ENCODE measurements at places on chromosomes 3 and 15.

DNA sequence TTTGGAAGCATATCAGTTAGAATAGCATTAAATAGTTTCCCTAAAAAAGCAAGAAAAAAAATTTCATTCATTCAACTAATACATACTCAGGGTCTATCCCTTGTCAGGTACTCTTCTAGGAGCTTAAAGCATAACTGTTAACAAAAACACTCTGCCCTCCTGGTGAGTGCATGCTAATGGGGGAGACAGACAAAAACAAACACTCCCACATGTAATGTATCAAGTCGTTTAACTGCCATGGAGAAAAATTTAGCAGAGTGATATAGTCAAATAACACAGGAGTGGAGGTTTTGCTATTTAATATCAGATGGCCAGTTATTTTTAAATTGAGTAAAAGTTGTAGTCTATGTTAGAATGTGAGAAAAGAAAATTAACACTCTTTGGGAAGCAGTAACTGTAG is 254.5 kb upstream of the RARB start:
- no peaks in the 10 kb centered on the region for H3K27me3 ChIP-seq
- no peak overlapping the region for H3K4me3 ChIP-seq
- H3K36me3 ChIP-seq: no peaks in the 10 kb centered on the region
- DNase-seq: no peak
- H3K27ac ChIP-seq: no peak overlapping the region

GRCh38 chr15:85004550-85004949 is 22.9 kb downstream of the PDE8A start:
- no peak overlapping the region for H3K4me3 ChIP-seq
- peaks cover 26% of the 10 kb centered on the region for H3K4me1 ChIP-seq
- no peak for DNase-seq
- no peaks in the 10 kb centered on the region for H3K36me3 ChIP-seq
- H3K27me3 ChIP-seq: no peaks in the 10 kb centered on the region

- no peaks in the 10 kb centered on the region for H3K36me3 ChIP-seq
- DNase-seq: no peak
- no peak overlapping the region for H3K4me3 ChIP-seq
- H3K4me1 ChIP-seq: peaks cover 61% of the 10 kb centered on the region
Observed at GRCh38 chr15:31461375-31461774, 134.7 kb downstream of the KLF13 start.

- peaks cover 18% of the 10 kb centered on the region for H3K4me1 ChIP-seq
- peak overlapping the region; percentile 87 for H3K27ac ChIP-seq
- H3K36me3 ChIP-seq: peaks cover 6% of the 10 kb centered on the region
- no peaks in the 10 kb centered on the region for H3K27me3 ChIP-seq
- no peak for DNase-seq
Observed at GRCh38 chr3:20096135-20096685, 56.0 kb downstream of the KAT2B start.

- no peaks in the 10 kb centered on the region for H3K36me3 ChIP-seq
- peaks cover 6% of the 10 kb centered on the region for H3K4me1 ChIP-seq
- H3K27me3 ChIP-seq: peaks cover 54% of the 10 kb centered on the region
- no peak overlapping the region for H3K27ac ChIP-seq
- no peak overlapping the region for H3K4me3 ChIP-seq
Observed at GRCh38 chr3:12120374-12121140, 38.2 kb downstream of the TIMP4 start.

- H3K27ac ChIP-seq: no peak overlapping the region
- no peaks in the 10 kb centered on the region for H3K27me3 ChIP-seq
Observed at GRCh38 chr3:152122851-152123250, 145.9 kb upstream of the MBNL1 start.

DNA sequence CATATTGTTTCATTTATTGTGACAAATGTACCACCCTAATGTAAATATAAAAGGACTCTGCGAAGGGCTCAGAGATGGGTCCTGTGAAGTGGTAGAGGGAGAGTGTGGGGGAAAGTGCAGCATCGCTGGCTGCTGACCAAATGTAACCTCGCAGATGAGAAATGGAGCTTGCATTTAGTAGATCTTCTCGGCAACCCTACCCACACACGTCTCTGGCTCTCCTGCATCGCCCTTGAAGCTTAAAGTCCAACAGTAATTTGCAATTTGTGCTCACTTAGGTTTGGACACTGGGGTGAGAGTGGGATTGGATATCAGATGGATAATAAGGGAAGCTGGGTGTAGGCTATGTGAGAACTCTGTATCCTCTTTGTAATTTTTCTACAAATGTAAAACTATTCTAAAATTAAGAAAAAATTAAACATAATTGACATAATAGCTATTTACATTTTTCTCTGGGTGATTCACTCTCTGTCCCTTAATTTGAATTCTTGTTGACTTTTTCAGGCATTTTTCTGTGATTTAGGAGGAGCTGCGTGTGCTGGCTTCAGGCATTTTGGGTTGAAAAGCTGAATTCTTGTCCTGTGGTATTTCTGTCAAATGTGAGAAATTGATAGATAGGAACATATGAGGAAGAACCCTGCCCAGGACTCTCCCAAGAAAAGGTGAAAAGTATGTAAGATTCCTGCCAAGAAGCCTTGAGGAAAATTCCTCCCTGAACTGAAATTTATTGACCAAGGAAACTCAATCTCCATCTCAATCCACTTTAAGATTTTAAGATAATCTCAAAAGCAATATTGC is 524.7 kb upstream of the MCTP2 start:
- H3K4me1 ChIP-seq: no peaks in the 10 kb centered on the region
- DNase-seq: no peak
- no peaks in the 10 kb centered on the region for H3K27me3 ChIP-seq
- no peaks in the 10 kb centered on the region for H3K36me3 ChIP-seq

GRCh38 chr15:77009646-77010311 is 14.9 kb downstream of the PSTPIP1 start:
- H3K4me1 ChIP-seq: peaks cover 83% of the 10 kb centered on the region
- DNase-seq: no peak
- H3K36me3 ChIP-seq: peaks cover 11% of the 10 kb centered on the region
- H3K4me3 ChIP-seq: no peak overlapping the region
- no peaks in the 10 kb centered on the region for H3K27me3 ChIP-seq

- H3K4me3 ChIP-seq: no peak overlapping the region
- H3K27me3 ChIP-seq: no peaks in the 10 kb centered on the region
- DNase-seq: no peak
Observed at GRCh38 chr3:174159604-174160003, 699.5 kb upstream of the NAALADL2 start.

GRCh38 chr3:172676196-172676922 is 34.5 kb downstream of the NCEH1 start:
- H3K27me3 ChIP-seq: no peaks in the 10 kb centered on the region
- no peak overlapping the region for H3K4me3 ChIP-seq
- no peak overlapping the region for H3K27ac ChIP-seq
- H3K36me3 ChIP-seq: no peaks in the 10 kb centered on the region
- DNase-seq: no peak
- no peaks in the 10 kb centered on the region for H3K4me1 ChIP-seq

- no peaks in the 10 kb centered on the region for H3K36me3 ChIP-seq
- DNase-seq: no peak
- H3K4me3 ChIP-seq: no peak overlapping the region
- H3K27ac ChIP-seq: no peak overlapping the region
- H3K4me1 ChIP-seq: peaks cover 20% of the 10 kb centered on the region
- no peaks in the 10 kb centered on the region for H3K27me3 ChIP-seq
Observed at GRCh38 chr15:38709196-38709595, 144.6 kb upstream of the RASGRP1 start.

GRCh38 chr3:22939349-22939748 is 263.8 kb upstream of the UBE2E2 start:
- no peak overlapping the region for H3K27ac ChIP-seq
- no peak overlapping the region for H3K4me3 ChIP-seq
- H3K27me3 ChIP-seq: no peaks in the 10 kb centered on the region
- H3K36me3 ChIP-seq: no peaks in the 10 kb centered on the region
- no peak for DNase-seq

DNA sequence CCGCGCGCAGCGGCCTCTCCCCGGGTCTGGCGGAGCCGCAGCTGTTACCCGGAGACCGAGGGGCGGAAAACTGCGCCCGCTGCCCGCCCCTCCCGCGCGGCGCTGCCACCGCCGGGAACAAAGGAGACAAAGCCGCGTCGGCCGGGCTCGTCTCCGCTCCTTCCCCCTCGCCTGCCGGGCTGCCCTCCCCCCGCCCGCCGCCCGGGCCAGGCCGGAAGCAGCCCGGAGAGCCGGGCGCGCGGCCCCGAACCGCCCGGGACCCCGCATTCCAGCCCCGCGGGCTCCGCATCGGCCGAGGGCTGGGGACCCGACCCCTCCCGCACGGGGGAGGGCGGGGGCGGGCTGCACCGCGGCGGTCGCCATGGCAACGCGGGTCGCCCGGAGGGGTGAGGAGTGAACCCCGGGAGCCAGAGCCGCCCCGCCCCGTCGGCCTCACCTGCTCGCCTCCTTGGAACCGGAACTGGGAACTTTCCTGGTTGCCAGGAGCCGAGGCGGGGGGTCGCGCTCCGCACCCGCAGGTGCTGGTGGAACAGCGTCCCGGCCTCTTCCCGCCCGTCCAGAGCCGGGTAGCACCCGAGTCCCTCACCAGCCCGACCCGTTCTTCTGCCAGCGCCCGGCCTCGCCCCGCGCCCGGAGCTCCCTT is 448 bp downstream of the PLXNB1 start:
- DNase-seq: peak; percentile 63
- H3K4me3 ChIP-seq: peak overlapping the region; percentile 90
- H3K27me3 ChIP-seq: peaks cover 19% of the 10 kb centered on the region
- no peaks in the 10 kb centered on the region for H3K36me3 ChIP-seq

DNA sequence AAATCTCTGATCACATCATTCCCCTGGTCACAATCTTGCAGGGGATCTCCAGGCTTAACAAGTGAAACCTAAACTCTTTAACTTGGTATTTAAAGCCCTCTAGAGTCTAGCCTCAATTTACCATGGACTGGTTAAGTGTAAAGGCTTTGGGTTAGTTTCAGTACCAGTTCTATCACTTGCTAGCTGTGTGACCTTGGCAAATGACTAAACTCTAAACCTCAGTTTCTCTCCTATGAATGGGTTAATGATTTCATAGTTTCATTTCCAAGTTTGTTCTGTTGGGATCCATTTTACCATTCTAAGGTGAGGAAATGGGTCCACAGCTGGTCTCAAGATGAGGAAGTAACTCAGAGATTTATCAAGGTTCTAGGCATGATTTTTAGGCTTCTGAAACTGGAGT is 38.8 kb upstream of the TIMP4 start:
- peak overlapping the region; percentile 11 for H3K4me3 ChIP-seq
- H3K36me3 ChIP-seq: no peaks in the 10 kb centered on the region
- H3K4me1 ChIP-seq: peaks cover 46% of the 10 kb centered on the region

- H3K4me3 ChIP-seq: no peak overlapping the region
- H3K27ac ChIP-seq: no peak overlapping the region
- no peak for DNase-seq
- no peaks in the 10 kb centered on the region for H3K4me1 ChIP-seq
Observed at GRCh38 chr15:35496585-35496984, 49.4 kb downstream of the DPH6 start.

DNA sequence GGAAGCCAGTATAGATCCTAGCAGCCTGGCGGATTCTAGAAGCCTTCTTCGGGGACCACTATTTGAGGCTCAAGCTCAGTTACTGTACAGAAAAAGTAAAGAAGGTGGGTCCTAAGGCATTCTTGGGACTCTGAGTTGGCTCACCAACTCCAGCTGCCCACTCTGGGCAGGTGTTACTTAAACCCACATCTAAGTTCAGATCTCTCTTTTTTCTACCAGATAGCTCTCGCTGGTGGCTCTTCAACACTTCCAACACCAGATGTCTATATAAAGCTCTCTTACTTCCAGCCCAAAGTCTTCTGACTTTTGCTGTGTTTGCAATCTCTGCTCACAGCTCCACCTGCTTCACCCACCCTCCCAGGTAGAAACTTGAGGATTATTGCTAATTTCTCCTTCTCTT is 232.8 kb upstream of the TPRG1 start:
- peaks cover 2% of the 10 kb centered on the region for H3K36me3 ChIP-seq
- no peak for DNase-seq

GRCh38 chr3:114005481-114005880 is 50.8 kb downstream of the CCDC191 start:
- no peaks in the 10 kb centered on the region for H3K27me3 ChIP-seq
- no peaks in the 10 kb centered on the region for H3K36me3 ChIP-seq
- H3K4me3 ChIP-seq: no peak overlapping the region
- H3K4me1 ChIP-seq: no peaks in the 10 kb centered on the region
- H3K27ac ChIP-seq: no peak overlapping the region

DNA sequence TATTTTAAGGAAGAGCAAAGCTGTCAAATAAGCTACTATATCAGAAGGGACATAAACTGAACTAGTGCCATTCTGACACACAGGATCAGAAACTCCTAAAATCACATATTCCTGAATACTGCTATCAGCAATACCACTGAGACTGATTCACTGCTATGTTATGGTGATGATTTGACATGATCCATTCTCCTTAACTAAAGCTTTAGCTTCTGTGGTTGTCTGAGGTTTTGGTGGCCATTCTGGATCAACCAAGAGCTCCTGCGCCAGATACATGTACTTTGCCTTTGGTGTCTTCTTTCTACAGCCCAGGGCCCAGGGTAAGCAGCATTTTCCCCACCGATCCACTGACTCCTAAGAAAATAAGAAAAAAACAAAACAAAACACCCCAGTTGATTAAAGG is 6.7 kb upstream of the GP5 start:
- no peaks in the 10 kb centered on the region for H3K27me3 ChIP-seq
- no peak overlapping the region for H3K4me3 ChIP-seq
- peak overlapping the region; percentile 58 for H3K27ac ChIP-seq
- H3K4me1 ChIP-seq: peaks cover 20% of the 10 kb centered on the region

- H3K27me3 ChIP-seq: peaks cover 6% of the 10 kb centered on the region
- no peak overlapping the region for H3K27ac ChIP-seq
- H3K36me3 ChIP-seq: no peaks in the 10 kb centered on the region
- no peaks in the 10 kb centered on the region for H3K4me1 ChIP-seq
- no peak for DNase-seq
Observed at GRCh38 chr3:141153679-141153966, 78.0 kb upstream of the PXYLP1 start.

- H3K27me3 ChIP-seq: no peaks in the 10 kb centered on the region
- H3K4me1 ChIP-seq: no peaks in the 10 kb centered on the region
- H3K36me3 ChIP-seq: no peaks in the 10 kb centered on the region
- no peak overlapping the region for H3K4me3 ChIP-seq
- DNase-seq: no peak
- H3K27ac ChIP-seq: no peak overlapping the region
Observed at GRCh38 chr3:135349254-135349948, 554.3 kb downstream of the EPHB1 start.

- DNase-seq: no peak
- no peaks in the 10 kb centered on the region for H3K4me1 ChIP-seq
- no peaks in the 10 kb centered on the region for H3K27me3 ChIP-seq
- H3K36me3 ChIP-seq: no peaks in the 10 kb centered on the region
Observed at GRCh38 chr3:36484386-36484785, 104.1 kb downstream of the STAC start.

Data from activated T-cell treated with anti-CD3 and anti-CD28 coated beads, Interleukin-2, amount 50 U/mL, for 72 hours (primary cell).